ENCODE measurements at places on chromosomes 11 and 22.

- DNase-seq: no peak
Measured at GRCh38 chr11:87187076-87187475, 149.3 kb downstream of the TMEM135 start.

DNA sequence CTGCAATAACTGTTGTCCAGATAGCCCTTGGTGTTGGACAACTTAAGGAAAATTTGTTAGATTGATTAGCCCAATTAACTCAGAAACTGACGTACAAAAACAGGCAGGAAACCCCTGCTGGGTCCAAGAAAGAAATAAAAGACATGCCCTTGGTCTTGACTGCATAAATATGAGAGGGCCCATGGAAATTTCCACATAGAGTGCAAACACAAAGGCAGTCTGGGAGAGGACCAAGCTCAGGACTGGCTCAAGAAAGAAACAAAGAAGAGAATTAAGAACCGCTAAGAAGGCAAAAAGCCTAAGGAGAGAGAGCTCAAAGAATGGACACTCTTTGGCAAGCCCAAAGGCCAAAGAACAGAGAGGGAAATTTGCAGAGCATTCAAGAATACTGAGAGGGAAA, 1243.9 kb downstream of the LRRC4C start:
- DNase-seq: no peak

DNA sequence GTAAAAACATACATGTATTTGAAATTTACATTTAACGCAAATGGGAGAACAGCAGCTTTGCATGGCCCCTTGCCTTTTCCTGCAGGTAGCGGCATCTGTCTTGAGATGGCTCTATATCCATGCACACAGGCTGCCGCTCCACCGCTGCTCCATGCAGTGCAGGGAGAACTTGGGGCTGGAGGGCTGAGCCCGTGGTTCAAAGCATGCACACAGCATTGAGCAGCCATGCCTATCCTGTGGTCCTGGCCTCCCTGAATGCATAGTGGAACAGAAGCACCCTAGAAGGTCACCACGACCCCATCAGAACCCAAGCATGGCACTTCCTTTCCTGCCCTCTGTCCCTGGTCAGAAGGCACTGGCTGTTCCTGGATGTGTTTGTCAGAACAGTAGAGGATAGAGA, 35.0 kb upstream of the TP53I11 start:
- DNase-seq: no peak

- peak; percentile 87 for DNase-seq
Measured at GRCh38 chr11:35539781-35540281, 14.4 kb upstream of the PAMR1 start.

- no peak for DNase-seq
Measured at GRCh38 chr11:10764412-10764811, 13.4 kb downstream of the CTR9 start.

GRCh38 chr22:43206509-43207161, 19.7 kb upstream of the TTLL12 start:
- DNase-seq: no peak

- peak; percentile 14 for DNase-seq
Measured at GRCh38 chr22:19631899-19632667, 82.2 kb upstream of the SEPTIN5 start.

- DNase-seq: no peak
Measured at GRCh38 chr22:38089474-38089851, 5.5 kb upstream of the SLC16A8 start.

GRCh38 chr22:24819911-24820461, 14.0 kb downstream of the SGSM1 start:
- no peak for DNase-seq

DNA sequence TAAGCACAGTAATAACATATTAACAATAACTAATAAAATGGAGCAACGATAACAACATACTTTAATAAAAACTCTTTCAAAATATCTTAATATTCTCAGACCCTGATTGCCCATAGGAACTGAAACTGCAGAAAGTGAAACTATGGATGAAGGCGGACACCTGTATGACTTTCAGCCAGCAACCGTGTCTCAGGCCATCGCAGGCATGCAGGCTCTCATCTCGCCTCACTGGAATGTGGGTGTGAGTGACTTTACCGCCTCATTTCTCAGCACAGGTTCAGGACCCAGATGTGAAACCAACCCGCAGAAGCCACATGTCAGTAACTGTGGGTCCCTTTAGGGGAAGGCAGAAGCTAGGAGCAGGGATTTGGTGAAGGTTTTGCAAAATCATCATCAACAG, 539.1 kb downstream of the FAM181B start:
- no peak for DNase-seq

DNA sequence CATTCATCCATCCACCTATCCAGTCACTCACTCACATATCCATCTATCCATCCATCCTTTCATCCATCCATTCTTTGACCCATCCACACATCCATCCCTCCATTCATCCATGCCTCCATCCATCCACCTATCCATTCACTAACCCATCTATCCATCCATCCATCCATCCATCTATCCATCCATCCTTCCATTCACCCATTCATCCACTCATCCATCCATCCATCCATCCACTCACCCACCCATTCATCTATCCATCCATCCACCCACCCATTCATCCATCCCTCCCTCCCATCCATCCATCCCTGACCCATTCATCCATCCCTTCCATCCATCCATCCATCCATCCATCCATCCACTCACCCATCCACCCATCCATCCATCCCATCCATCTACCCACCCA, 4.9 kb upstream of the MUC2 start:
- DNase-seq: no peak

DNA sequence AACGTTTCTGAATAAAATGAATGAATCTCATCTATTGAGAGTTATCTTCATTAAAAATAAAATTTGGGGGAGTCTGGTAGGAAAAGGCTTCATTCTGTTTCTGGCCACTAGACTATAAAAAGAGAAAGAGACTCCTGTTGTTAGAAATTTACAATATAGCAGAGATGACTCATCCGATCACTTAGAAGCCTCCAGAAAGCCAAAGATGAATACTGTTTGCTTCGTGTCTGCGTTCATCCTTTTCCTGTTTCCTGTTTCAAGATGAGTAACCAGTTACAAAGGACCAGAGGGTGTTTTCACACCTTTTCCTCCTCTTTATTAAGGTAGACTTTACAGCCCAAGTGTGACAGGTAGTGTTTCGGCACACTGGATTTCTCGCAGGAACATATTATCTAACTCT, 1120.7 kb downstream of the LRRC4C start:
- DNase-seq: no peak

- no peak for DNase-seq
Measured at GRCh38 chr11:128716661-128717210, 22.9 kb downstream of the FLI1 start.

DNA sequence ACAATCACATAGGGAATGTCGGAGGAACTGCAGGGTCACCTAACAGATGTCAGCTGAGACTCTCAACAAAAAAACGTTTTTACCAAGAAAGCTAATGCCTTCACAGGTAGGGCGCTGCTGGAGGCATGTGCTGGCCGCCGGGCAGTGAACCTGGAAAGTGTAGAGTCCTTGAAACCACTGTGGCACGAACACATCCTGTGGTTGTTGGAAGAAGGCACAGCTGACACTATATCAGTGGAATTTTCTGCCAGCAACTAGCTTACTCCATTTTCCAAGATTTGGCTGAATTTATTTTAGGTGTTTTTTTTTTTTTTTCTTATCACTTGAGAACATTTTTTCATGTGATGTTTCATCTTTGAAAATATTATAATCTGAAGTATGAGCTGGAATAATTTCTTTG, 14.2 kb downstream of the TRMU start:
- DNase-seq: no peak

- peak; percentile 11 for DNase-seq
Measured at GRCh38 chr11:61541598-61541997, 33.0 kb downstream of the LRRC10B start.

DNA sequence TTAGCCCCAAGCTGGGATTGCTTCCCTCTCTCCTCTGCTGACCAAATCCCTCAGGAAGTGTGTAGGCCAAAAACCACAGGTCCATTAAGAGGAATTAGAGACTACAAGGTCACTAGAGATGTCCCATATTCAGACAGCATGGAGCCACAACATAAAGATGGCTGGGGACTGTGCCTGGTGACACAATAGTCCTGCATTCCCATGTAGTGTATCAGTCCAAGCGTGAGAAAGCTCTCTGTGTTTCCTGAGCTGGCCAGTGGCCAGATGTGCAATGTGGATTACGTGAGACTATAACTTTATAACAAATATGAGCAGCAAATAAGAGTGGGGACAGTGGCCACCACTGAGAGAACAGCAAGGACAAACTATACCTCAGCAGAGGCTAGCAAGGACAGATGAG, 7.6 kb upstream of the MS4A10 start:
- peak; percentile 48 for DNase-seq

DNA sequence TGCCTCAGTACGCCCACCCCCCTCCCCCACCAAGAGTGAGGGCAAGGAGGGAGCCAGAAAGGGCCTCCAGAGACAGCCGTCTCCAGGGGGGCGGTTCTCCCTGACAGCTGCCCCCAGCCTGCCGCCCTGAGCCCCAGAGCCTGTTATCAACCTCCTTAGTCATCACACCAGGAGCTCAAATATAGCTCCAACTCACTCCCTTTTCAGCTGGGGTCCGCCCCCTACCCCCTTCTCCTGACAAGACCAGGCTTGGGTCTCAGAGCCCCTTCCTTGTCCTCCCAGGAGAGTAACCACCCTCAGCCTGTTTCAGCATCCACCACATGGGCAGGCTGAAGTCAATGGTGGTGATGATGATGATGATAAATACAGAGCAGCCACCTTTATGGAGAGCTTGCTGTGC, 2.5 kb upstream of the INPP5J start:
- no peak for DNase-seq

- DNase-seq: no peak
Measured at GRCh38 chr11:64352995-64353714, 5.8 kb upstream of the RPS6KA4 start.

GRCh38 chr11:44858796-44859527, 91.7 kb downstream of the TP53I11 start:
- peak; percentile 14 for DNase-seq

GRCh38 chr11:35787013-35787504, 124.5 kb downstream of the TRIM44 start:
- DNase-seq: no peak

GRCh38 chr22:29716814-29717545, 2.8 kb upstream of the CABP7 start:
- peak; percentile 10 for DNase-seq

GRCh38 chr11:127110542-127110941, 110.0 kb upstream of the KIRREL3 start:
- no peak for DNase-seq

- DNase-seq: no peak
Measured at GRCh38 chr11:17163736-17164135, 44.0 kb downstream of the PIK3C2A start.

- no peak for DNase-seq
Measured at GRCh38 chr22:48396091-48396784, 1431.4 kb downstream of the BRD1 start.

GRCh38 chr22:30243661-30244060, 2.9 kb downstream of the LIF start:
- no peak for DNase-seq

DNA sequence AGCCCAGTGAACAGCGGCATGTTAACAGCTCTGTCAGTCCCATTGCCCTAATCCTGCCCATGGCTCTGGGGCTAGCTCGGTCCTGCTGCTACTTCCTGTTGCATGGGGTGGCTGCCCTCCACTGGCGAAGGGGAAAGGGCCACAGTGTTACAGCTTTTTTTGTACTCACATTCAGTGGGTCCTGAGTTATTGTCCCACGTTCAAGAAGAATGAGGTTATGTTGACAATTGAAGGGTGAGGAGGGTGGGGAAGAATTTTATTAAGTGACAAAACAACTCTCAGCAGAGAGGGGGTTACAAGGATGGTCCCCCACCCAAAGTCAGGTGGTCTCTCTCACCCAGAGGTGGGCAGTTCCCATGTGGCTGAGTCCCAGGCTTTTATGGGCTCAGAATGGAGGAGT, 17.7 kb upstream of the MS4A7 start:
- no peak for DNase-seq

GRCh38 chr22:27514601-27515523, 286.7 kb downstream of the MN1 start:
- DNase-seq: no peak

GRCh38 chr11:61042537-61042936, 59.8 kb upstream of the CD5 start:
- DNase-seq: no peak

DNA sequence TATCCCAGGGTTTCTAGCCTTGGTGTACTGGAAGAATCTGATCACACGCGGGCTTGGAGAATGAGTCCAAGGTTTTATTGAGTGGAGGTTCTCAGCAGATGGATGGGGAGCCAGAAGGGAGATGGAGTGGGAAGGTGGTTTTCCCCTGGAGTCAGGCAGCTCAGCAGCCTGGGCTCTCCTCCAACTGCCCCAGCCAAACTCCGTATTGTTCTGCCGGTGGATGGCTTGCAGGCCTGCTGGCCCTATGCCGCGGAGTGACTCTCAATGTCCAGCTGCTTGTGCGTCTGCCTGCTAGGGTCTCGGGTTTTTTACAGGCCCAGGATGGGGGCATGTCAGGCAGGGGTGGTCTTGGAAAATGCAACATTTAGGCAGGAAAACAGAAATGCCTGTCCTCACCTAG, 162.4 kb upstream of the LMO1 start:
- DNase-seq: no peak

GRCh38 chr11:65120831-65121230, 1.1 kb downstream of the FAU start:
- DNase-seq: no peak

DNA sequence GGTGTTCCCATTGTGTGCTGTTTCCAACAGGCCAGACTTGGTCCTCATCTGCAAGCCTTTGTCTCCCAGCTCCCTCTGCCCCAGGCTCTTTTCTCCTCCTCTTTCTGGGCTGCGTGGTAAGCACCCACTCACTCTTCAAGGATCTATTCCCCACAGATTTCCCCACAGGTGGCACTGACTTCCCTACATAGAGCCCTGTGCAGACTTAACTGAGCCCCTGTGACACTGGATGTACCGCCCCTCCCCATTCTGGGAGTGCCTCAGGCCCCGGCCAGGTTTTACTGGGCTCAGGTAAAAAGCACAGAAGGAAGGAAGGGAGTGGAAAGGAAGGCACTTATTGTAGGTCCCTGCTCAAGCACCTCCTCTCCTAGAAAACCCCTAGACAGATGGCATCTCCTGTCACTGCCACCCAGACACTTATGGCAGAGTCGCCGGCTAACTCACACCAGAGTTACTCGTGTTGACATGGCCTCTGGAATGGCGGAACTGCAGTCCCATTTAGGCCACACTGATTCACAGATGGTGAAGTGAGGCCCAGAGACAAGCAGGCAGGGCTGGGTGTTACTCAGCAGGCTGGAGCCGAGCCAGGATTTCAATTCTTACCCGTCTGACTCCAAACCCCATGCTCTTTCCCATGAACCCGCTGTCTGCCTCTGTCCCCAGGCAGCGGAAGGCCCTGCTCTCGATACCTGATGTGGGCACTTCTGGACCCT, 47.2 kb downstream of the LRRC32 start:
- DNase-seq: no peak

All from AG09309 (cell line).